EH (cell line): ENCODE measurements at places on chromosomes 11 and 22.
A peak's percentile ranks its signal among the peaks of the same experiment; 100 is the strongest.

DNA sequence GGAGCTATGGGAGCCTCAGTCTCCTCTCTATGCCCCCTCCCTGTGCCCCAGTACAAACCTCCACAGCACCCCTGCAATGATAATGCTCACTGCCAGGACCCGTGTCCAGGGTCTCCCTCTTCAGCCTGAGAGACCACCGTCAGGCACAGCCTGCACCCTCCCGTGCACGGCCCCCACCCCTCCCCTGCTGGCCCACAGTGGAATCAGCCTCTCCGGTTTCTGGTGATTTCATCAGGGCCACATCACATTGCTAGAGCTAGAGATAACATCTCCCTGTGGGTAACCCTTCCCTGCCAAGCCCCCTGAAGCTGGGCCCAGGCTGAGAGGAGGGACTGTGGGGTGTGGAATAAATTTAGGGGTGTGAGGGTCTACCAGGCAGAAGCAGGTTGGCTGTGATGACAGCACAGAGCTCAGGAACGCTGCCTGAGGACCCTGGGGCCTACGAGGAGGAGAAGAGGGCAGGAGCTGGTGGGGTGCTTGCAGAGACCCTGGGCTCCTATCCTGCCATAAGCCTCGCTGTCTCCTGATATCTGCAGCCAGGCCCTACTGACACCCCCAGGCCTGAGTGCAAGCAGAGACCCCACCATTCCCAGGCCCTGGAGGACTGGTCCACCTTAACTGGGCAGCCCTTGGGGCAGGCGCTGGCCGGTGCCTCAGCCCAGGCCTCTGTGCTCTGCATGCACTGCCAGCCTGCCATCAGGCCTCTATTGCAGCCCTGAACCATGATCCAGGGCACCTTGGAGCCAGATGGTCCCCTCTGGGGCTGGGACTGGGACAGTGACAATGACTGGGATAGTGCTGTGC, at the start of gene KLHDC7B:
KLHDC7B (plus strand) TSS at position 378 of the 804 bp plus-strand sequence; CDS start at position 723, 345 bp downstream.
- DNase-seq = peak; percentile 63

DNA sequence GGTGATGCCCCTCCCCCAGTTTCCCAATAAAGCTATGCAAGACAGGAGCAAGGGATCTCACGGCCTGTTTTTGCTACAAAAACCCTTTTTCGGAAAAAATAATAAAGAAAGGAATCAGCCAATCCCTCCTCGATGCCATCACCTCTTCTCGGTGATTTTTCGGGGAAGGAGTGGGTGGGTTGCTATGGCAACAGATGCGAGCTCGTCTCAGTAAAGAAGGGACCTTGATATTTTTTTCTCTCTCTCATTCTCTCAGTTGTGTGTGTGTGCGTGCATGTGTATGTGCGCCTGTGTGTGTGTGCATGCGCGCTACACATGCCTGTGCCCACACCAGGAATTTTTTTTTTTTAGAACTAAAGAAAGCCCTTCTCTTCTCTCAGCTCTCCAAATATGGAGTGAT, 3.8 kb upstream of the NPAS4 start:
- DNase-seq = no peak

GRCh38 chr11:125517116-125517770, 21.2 kb upstream of the FEZ1 start:
- DNase-seq = peak; percentile 81

- DNase-seq = no peak
Observed at GRCh38 chr11:81007046-81007445, 1566.2 kb upstream of the TENM4 start.

- peak; percentile 90 for DNase-seq
Observed at GRCh38 chr11:19962801-19963175, 197.5 kb downstream of the DBX1 start.

DNA sequence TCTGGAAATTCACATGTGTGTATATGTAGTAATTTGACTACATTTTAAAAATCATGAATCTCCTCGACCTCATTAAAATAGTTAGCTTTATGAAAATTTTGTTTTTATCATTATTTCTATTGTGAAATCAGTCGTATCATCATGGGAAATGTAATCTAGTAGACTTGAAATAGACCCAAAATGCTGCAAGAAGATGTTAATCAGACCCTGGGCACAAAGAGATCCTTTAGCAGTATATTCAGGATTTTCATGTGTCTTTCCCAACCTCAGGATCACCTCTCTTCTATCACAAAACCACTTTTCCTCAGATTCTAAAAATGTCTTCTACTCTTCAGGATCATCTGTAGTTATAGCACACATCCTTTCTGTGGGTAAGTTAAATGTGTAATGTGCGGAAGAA, 74.9 kb upstream of the ADSL start:
- DNase-seq = no peak

GRCh38 chr22:42170946-42171345, 40.3 kb upstream of the CYP2D6 start:
- DNase-seq = no peak

DNA sequence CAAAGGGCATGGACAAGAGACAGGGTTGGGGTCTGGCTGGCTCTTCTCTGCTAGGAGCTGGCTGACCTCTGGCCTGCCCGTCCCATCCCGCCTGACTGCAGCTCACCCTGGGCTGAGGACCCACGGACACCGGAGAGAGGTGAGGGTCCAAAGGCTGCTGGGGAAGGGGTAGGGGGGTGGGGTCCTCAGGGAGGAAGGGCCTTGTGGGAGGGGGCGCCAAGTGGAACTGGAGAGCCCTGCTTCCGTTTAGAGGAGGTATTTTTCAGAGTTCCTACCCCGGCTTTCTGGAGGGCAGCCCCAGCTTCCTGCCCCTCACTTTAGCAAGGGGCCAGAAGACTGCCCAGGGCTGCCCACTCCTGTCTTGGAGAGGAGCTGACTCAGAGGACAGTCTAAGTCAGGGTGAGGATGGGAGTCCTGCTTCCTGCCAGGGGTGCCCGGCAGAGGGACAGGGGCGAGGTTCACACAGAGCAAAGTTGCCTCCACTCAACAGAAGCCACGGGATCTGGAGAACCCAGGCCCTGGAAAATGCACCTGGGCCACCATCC, 7.1 kb downstream of the LARGE2 start:
- DNase-seq = peak; percentile 23

DNA sequence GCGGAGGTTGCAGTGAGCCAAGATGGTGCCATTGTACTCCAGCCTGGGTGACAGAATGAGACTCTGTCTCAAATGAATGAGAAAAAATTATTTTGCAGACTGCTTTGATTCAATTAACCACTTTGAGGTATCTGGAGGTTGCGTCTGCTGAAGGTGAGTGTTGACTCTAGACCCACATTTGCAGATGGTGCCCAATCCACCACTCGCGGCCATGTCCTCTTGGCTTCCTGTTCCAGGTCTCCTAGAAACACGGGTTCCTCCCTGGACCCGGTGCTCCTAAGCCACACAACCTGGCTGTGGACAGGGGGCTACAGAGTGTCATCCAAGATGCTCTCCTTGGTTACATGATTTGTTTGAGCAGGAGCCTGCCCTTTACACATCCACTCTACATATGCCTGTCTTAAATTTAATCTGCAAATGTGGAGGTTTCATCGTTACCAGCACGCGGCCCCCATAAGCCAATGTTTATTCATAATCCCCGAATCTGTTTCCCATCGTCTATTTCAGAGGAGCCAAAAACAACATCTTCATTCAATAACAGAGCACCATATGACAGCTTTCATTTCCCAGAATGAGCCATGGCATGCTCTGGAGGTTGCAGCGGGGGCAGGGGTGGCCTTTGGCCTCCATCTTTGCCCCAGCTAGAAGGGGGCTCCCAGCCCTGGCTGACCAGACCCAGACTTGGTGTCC, 377.2 kb downstream of the CTTN start:
- DNase-seq = no peak

DNA sequence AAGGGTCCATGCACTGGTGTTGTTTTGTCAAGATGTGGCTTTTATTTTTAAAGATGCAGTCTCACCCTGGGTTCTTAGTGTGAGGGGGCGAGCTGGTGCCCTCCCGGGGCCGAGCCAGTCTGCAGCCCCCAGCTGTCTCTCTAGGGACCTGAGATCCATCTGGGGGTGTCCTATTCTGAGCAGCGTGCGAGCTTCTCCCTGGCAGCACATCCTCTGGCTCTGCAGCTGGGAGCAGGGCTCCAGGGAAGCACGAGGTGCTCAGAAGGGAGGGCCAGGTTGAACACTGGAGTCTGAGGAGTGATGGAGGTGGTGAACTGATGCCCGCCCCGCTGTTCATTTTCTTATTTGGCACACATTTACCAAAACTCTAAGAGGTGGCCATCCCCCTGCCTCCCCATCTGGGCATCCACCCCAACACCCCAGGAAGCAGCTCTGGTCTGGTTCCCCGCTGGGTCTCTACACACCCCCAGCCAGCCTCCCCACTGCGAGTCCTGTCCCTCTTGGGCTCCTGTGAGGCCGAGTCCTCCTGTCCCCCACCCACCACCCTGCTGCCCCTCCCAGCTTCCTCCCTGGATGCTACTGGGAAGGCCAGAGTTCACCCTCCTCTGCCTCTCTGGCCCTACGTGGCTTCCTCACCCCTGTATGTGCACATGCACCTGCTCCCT, 956.4 kb downstream of the BRD1 start:
- DNase-seq = no peak

DNA sequence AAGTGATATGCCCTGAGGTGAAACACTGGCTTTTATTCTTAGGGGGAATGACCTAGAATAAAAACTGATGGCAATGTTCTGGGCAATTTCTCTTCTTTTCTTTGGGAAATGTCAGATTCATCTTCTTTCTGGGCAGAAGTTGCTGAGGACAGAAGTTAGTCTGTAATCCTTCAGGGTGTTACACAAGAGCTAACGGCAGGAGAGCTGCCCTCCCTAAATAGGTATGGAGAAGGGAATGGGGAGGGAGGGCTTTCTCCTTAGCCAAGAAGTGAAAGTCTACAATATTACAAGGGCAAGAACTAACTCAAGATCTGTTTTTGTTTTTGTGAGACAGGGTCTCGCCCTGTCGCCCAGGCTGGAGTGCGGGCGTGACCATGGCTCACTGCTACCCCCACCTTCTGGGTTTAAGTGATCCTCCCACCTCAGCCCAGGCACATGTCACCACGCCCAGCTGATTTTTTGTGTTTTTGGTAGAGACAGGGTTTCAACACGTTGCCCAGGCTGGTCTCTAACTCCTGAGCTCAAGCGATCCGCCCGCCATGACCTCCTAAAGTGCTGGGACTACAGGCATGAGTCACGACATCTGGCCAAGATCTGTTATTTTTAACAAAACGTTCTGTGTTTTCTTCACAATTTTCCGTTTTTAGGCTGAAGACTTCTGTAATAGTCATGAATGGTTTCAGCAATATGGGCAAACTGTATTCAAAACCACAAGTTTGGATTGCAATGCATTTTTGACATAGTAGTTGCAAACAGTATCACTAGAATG, 7.2 kb downstream of the PIWIL4 start:
- DNase-seq = peak; percentile 90

DNA sequence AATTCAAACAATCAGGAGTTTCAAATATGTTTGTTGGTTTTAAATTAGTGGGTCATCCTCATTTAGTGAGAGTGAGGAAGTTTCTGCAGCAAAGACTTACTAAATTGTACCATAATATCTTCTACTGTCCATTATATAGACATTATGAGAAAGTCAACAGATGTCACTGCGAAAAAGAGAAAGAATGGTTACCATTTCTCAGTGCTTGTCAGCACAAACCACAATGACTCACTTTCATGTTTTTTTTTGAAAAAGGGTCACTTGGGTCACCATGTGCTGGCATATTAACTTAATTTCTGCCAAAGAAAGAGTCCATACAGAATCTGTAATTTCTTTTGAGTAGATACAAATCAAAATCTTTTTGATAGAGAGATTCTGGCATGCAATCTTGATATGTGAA, 924.6 kb upstream of the FAT3 start:
- no peak for DNase-seq

DNA sequence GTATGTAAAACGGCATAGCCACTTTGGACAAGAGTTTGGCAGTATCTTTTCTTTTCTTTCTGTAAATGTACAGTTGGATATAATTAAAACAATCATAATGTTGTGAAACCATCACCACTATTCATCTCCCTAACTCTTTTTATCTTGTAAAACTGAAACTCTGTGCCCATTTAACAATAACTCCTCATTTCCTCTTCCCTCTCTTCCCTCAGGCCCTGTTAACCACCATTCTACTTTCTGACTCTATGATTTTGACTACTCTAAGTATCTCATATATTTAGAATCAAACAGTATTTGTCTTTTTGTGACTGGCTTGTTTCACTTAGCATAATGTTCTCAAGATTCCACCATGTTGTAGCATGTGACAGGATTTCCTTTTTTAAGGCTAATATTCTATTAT, 10.2 kb downstream of the SCUBE2 start:
- DNase-seq = no peak

DNA sequence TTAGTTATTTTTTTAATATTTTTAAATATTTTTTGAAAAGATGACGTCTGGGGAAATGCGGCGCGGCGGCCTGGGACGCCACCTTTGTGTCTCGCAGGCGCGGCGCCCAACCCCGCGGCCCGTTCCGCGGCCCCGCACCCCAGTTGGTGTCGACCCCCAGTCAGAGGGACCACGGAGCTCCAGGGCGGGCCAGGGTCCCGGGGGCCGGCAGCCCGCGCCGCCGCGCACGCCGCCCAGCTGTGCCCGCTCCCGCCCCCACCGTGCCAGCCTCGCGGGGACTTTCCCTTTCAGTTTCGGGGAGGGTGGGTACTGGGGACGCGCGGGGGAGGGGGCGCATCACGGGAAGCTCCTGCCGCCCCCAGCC, 1.6 kb downstream of the CCND1 start:
- DNase-seq = no peak

DNA sequence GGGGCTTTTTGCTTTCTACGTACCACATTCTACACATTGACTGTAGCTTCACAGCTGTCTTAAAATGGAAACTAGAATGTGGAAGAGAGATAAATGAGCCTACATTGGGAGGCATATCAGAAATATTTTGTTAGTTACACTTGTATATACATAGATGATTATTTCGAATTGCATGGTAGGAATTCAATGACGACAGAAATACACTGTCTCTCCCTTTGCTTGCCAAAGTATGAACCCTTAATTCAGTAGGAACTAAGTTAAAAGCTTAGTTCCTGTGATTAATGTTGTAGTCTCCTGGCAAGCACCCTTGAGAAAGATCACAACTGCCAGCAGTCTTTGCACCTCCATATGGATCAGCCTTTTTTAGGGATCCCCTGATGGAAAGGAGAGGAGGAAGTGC, 10.1 kb downstream of the C11orf87 start:
- peak; percentile 69 for DNase-seq

- DNase-seq = peak; percentile 85
Observed at GRCh38 chr11:8959546-8960166, 4.6 kb downstream of the TMEM9B start.

DNA sequence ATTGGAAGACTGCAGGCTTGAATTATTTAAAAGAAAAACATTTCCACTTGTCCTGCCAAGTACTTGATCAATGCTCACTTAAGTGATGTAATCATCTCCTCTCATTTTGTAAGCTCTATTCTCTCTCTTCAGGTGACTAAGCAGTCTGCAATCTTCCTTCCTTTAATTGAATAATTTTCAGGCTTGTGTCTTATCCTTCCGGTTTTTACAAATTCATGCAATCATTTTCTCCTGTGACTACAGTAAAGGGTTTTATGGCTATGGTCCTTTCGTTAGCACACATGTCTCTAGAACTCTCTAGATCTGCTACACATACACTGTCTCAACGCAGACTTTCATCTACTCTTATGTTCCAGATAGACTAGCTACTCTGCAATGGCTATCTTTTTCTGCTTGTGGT, 12.6 kb upstream of the UPB1 start:
- DNase-seq = peak; percentile 88
